Motor neuron (in vitro differentiated cells): ENCODE measurements at places on chromosomes 6 and 20. TPM values are rescaled to one million over a fixed set of nuclear protein-coding genes. Genes with fewer than 3 reads are reported as not detected.
A peak's percentile ranks its signal among the peaks of the same experiment; 100 is the strongest.

The POU5F1 gene
- total RNA-seq: 6,366 and 6,546 TPM in 2 replicates

The SLC32A1 gene
- 0.85 and 0.87 TPM in 2 replicates for total RNA-seq

The GPLD1 gene
- not detected in 2 replicates for total RNA-seq

The NEU1 gene
- 22.8 and 23.1 TPM in 2 replicates for total RNA-seq

The KCNB1 gene
- 11.5 and 21.4 TPM in 2 replicates for total RNA-seq

GRCh38 chr6:84777888-84778287, 13.5 kb upstream of the TBX18 start:
- ATAC-seq: no peak

DNA sequence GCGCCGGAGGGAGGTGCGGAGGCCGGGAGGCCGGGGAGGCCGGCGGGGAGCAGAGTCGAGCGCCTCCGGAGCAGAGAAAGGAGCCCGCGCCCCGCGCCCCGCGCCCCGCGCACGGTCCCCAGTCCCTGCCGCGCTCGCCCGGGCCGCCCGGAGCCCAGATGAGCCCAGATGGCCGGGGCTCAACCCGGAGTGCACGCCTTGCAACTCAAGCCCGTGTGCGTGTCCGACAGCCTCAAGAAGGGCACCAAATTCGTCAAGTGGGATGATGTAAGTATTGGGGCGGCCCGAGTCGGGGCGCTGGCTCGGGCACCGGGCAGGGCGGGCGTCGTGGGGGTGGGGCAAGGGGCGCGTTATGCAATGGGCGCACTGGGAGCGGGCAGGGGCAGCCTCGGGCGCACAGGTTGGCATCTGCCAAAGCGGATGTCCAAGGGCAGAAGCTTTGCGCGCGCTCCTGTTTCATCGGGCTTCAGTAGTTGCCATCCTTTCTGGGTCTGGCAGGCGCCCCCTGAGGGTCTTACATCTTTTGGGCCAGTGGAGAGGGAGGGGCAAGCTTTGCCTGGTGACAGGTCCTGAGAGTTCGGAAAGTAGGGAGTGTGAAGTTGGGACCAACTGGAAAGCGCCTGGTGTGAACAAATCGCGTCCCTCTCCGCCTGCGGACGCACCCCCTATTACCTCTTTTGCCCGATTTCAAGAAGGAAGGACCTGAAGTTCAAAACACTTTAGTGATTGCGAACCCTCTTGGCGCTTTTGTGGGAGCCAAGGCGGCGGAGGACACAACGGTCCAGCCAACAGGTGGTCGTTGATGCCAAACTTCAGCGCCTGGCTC, 631 bp downstream of the PLCB1 start:
- no peak for ATAC-seq

- no peak for ATAC-seq
Observed at GRCh38 chr6:44470115-44470464, 82.6 kb downstream of the CDC5L start.

GRCh38 chr6:111970426-111970825, 83.5 kb upstream of the CCN6 start:
- no peak for ATAC-seq

GRCh38 chr20:46157625-46158024, 39.5 kb downstream of the CD40 start:
- no peak for ATAC-seq

DNA sequence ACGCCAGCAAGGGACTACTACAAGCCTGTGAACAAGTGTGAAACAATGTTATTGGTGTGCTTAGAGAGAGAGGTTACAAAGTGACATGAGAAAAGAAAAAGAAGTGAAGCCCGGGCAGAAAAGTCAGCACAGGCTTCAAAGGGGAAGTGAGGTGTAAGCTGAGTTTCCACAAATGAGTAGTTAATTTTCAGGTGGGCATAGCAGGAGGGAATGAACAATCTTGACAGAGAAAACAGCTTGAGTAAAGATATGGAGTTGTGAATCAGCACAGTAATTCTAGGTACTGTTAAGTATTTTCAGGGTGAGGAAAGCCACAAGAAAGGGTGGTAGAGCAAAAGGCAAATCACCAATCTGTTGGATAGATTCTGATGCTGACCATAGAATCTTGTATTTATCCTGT, 4.3 kb downstream of the KCNQ5 start:
- ATAC-seq: no peak

The SLC4A11 gene
- 10.6 and 11.7 TPM in 2 replicates for total RNA-seq

DNA sequence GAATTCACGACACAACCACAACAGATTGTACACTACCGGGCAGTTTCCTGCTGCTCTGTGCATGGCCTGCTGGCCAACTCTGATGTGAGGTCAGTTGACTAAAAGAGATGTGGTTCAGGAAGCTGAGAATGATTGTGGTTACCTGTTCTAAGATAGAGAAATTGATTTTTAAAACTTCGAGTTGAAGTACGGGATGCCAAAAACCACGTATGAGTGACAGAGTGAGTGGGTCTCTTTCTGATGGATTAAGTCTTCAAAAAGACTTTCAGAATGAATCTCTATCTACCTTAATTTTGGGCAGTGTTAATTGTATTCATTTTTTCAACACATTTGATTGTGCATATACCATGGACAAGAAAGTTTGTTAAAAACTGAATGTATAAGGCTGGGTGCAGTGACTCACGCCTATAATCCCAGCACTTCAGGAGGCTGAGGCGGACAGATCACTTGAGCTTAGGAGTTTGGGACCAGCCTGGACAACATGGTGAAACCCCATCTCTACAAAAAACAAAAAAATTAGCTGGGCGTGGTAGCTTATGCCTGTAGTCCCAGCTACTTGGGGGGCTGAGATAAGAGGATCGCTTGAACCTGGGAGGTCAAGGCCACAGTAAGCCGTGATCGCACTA, 121.2 kb downstream of the SGK1 start:
- ATAC-seq: no peak

GRCh38 chr20:32727683-32728082, 15.6 kb downstream of the COMMD7 start:
- ATAC-seq: peak; percentile 37

DNA sequence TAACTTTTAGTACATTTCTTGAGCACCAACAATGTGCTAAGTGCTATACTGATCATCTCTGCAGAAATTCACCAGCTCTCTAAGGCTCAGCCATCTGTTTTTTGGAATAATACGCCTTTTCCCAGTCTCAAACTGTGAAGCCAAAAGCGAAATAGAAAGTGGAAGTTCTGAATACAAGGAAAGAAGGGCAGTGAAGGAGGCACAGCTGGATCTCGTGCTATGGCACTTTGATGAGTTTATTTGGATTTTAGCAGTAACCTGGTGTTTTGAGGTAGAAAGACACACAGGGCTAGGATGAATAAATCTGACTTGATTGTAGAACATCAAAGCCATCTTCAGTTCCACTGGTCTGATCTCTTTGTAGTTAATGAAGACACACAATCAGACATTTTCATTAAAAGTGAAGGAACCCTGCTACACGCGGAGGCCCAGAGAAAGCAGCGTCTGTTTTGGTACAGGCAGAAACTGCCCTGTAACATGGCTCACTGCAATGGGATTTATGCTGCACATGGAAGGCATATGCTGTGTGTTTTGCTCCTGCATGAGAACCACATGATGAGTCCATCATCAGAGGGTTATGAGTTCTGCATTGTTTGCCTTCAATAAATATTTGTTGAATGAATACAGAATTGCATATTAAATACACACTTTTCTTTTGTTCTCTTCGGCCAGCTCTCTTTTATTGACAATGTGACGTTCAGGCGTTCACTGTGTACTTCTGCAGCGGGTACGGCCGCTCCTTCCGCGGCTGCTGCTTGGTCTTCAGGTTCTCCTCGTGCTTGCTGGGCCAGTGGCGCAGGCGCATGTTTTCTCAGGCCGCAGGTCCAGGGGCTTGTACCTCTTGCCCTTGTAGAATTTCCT, 100.9 kb downstream of the PREP start:
- ATAC-seq: no peak

DNA sequence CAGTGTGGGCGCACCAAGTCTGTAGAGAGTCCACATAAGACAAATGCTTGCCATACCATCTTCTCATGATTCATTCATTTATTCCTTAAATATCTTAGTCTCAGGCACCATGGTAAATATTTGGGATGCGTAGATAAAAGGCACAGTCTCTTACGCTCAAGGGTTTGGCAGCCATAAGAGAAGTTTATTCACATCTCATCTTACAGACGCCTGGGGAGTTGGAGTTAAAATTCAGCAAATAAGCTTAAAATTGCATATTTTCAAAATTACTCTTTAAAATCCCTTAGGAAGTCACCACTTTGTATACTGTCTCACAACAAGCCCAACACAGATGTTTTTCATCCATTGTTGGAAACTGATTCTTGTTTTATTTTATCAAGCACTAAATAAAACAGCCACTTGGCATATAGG, 363.3 kb downstream of the KIF16B start:
- ATAC-seq: no peak
